ENCODE measurements at places on chromosomes 5 and 9.

DNA sequence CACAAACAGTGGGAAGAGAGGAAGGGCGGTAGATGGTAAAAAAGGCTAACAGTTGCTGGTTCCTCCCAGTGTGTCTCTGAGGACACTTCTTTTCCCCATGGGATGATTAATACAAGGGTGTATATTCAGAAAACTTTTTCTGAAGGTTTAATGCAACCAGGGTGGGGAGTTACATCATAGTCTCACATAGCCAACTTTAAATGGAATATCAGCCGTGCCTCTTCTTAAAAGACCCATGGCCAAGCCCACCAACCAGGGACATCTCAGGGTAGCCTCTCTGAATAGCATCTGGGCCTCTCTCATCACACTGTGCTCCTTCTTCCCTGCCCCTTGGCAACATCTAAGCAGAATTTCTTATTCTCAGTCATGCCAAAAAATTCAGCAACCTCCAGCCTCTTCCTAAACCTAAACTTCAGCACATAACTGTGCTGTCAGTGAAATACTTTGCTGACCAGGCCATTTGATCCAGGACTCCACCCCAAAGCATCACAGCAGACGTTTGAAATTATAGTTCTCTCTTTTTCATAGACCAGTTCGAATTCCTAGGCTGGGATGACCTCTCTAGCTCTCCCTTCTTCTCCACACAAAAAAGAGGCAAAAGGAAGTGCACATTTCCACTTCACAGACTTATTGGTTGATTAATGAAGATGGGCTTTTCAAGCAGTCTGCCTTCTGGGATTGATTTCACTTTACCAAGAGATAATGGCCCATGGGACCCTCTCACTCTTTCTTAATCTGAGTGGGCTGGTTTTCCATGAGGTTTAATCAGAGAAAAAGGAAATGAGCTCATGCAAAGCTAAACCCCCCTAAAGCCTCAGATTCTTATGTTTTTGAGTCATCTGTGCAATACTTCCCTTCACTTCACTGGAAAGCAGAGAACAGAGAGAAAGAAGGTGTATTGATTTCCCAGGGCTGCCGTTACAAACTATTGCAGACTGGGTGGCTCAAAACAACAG lies 85.1 kb upstream of the RAI14 start:
- DNase-seq: no peak

- DNase-seq: no peak
These were observed 78.6 kb downstream of the AMBP start for GRCh38 chr9:113999256-114000062.

- DNase-seq: no peak
These were observed 313.5 kb upstream of the MSX2 start for GRCh38 chr5:174410716-174411478.

- DNase-seq: peak; percentile 68
These were observed 17.0 kb upstream of the LHFPL2 start for GRCh38 chr5:78665534-78665933.

GRCh38 chr9:93218161-93218560 lies 34.2 kb downstream of the WNK2 start:
- no peak for DNase-seq

- peak; percentile 47 for DNase-seq
These were observed 107.7 kb downstream of the TENT4A start for GRCh38 chr5:6820851-6821479.

GRCh38 chr5:27701931-27702903 lies 663.8 kb upstream of the CDH9 start:
- DNase-seq: no peak

DNA sequence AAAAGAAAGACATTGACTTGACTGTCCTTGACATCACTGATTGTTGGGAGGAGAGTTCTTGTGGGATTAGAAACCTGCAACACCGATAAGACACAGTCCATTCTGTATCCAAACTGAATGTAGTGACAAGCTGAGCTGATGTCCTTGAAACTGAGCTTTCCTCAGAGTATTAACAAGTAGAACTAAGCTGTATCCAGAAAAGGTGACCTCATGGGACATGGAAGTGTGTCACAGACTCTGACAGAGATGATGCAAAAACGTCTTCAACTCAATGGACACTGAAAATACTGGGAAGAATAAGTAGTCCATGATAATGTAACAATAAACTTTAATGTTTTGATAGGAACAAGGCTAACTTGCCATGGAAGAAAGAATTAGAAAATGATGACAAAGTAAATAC lies 690.1 kb downstream of the CDH18 start:
- no peak for DNase-seq

DNA sequence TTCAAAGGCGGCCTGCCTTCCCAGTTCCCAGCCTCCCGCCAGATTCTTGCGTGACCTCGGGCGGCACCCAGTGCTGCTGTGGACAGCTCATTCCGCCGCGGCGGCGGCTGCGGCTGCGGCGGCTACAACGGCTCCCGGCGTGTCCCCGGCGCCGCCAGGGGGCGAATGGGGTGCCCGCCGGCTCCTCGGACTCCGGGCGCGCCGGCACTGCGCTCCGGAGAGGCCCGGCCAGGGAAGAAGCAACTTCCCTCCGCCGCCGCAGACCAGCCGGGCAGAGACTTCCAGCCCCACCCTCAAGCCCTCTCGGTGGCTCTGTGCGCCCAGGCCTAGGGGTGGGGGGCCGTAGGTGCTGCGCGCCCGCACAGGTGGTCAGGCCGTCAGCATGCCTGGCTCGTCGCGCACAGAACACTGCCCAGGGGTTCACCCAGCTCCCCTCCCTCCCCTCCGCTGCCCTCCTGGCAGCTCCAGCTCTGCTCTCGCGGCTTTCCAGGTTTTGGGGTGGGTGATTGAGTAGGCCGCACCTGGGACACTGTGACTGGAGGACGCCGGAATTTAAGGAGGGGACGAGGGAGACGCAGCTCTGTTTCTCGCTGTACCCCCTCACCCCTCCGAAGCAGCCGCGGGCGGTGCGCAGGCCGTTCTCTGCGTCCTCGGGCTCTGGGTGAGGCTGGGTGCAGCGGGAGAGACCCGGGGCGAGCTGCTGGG lies 20.2 kb downstream of the IGIP start:
- DNase-seq: no peak

- no peak for DNase-seq
These were observed 188.2 kb downstream of the BNC2 start for GRCh38 chr9:16682273-16682672.

DNA sequence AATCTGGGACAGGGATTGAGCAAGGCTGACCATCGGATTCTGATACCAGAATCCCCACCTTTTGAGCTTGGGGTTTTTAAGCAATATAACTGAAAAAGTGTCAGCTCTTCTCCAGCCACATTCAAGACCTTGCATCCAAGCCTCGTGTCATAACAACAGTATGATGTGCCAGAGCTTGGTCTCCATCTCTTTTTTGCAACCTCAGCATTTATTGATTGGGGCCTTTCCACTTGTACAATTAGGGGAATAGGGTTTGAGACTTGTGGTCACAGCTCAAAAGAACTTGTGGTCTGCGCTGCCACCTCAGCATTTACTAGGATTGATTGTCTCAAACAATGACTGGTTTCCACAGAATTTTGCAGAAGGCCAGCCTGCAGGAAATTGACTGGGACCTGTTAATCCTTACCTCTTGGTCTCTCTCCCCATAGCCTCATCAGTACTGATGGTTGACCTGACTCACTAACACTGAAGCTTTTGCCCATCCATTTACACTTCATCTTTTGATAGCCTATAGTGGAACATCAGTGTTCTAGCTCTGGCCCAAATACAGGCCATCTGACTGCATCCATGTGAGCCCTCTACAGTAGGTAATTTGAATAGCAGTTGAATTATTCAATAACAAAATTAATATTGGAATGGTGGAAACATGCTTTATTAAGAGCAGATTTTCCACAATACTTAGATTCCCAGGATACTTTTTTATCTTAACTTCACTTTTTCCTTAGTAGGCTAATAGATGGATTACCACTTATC lies 381.6 kb upstream of the PRR16 start:
- no peak for DNase-seq

DNA sequence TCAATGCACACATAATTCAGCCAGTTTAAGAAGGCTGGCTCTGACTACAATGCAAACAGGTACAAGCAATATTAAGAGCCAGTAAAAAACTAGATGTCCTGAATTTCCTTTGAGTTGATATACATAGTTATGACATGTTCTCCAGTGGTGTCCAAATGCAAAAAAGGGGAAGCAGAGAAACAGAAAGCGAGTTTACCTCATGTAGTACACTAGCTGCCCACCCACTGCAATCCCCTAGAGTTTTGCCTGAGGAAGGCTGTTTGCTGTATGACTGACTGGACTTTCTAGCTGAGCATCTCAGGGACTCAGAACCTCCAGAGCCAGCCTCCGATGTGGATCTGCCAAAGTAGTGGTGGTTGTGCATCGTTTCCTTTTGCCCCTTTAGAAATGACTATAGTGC lies 44.8 kb upstream of the SLC1A3 start:
- DNase-seq: no peak

DNA sequence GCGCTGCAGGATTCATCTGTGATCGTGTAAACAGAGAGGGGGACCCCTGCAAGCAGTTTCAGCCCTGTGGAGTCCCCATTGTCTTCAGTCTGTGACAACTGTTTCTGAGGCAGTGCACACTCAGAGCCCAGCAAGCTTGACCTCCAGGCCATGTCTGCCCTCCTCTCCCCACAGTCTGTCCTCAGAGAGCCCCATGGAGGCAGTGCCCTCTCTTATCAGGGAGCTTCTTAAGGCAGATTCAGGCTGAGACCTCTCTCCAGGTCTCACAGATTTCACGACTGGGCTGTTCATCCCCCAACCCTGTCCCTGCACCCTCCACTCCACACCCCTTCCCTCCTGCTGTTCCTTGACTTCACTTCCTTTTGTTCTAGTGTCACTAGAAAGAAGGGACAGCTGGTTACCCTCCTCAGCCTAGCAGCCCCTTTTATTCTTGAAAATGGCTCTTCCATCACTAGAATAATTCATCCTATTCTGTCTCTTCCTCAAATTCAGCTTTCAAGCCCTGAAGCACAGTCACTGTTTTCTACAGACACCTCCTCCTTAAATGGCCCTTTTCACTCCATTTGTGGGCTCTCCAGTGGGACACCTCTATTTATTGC lies 218.4 kb downstream of the MED10 start:
- DNase-seq: no peak

DNA sequence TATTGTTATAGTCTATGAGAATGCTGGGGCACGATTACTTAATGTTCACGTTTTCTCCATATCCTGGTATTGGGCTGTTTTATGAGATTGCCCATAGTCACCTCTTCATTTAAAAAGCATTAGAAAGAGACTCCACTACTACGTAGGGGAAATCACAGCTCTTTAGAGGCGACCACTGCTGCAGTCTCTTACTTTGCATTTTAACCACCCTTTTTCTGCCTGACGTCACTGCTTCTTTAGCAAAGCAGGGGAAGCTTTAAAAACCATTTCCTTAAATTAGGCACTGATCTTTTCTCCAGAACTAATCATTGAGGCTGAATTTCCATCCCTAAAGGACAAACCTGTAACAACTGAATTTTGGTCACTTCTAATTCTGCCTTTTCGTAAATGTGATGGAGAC lies 38.9 kb downstream of the ZNF608 start:
- no peak for DNase-seq

DNA sequence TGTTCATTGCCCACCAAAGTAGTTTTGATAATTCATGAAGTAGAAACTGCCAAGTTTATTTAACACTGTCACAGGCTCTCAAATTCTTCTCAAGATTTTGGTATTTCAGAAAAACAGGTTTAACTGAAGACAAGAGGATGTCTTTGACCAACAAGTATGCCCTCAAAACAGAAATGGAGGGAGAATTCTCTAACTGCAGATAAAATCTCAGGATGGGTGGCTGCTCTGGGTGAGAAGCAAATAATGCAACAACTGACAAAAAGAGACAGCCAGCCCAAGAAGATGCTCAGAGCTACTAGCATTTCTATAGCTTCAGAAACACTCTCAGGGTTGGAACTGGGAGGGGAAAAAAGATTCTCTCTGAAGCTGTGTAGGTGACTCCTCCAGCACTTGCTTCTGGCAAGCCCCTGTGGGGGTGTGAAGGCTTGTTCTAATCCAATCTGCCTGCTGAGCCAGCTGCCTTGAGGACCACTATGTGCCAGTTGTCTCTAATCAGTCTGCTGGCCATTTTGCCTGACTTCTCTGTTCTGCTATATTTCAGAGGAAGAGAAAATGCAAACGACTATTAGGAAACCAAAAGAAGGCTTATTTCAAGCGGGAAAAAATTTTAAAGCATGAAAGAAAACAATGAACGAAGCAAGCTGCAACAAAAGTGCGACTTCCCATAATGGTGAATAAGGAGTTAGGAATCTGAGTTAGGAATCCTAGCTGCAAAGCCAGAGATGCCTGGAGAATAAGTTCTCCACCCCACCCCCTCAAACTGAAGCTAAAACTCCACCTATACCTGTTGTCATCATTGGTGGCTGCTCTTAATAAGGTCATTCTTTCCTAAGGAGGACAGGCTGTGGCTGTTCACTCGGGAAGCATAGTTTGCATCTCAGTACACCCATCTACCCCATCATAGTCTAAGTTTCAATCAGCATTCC lies 147.5 kb downstream of the GNAQ start:
- no peak for DNase-seq

GRCh38 chr5:132056610-132057497 lies 3.6 kb upstream of the IL3 start:
- DNase-seq: no peak

- peak; percentile 75 for DNase-seq
These were observed 51.4 kb downstream of the COL5A1 start for GRCh38 chr9:134693011-134693410.

DNA sequence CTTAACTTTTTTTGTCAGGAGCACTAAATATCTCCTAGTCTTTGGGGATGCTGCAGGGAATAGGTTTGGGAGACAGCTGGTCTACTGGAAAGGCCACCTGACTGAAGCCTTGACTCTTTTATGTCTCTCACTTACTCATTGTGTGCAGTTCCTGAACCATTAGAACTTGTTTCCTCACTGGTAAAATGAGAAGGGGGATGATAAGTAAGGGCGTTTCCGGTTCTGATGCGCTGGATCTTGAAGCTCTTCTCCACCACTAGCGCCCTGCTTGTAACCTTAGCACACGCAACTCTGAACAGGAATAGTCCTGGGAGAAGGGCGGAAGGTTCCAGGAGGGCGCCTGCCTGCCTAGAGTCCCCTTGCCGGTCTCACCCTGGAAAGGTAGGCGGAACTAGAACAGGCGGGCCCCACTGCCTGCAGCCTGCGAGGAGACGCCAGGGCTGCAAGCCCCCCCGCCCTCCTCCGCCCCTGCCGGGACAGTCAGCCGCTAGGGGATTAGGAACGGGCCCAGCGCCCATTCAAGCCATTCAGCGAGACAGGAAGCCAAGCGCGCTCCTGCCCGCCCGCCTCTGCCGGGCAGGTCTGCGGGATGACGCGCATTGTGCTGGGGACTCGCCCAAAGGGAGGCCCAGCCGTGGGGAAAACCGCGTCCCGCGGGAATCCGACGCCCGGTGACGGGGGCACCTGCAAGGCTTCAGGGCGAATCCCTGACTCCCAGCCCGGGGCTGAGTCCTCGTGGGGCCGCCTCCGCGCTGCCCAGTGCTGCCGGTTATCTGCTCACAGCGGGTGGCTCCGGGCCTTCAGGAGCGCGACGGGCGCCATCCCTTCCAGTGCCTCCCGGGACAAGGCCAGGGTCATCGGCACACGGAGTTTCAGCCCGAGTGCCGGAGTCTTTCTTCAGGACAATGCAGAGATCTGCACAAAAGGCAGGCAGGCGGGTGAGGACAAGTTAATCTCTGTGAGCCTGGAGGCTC lies 44.0 kb upstream of the XPA start:
- DNase-seq: no peak

All from Jurkat, Clone E6-1 (cell line).